ENCODE measurements at places on chromosomes 5 and 9.

DNA sequence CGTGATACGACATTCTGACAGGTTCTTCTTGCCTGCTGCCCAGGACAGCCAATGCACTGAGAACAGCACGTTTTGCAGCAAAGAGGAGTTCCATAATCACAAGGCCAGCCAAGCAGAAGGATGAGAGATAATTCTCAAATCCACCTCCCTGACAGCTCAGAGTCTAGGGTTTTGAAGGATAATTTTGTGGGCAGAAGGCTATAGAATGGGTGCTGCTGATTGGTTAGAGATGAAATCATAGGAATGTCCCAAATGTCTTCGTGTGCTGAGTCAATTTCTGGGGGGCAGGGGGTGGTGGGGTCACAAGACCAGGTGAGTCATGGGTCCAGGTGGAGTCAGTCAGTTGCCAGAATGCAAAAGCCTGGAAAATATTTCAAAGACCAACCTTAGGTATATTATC, 175.5 kb upstream of the SLC30A5 start:
- DNase-seq: no peak

GRCh38 chr5:15249152-15249551, 250.8 kb upstream of the FBXL7 start:
- DNase-seq: no peak

- DNase-seq: no peak
Measured at GRCh38 chr5:137902408-137903133, 13.3 kb downstream of the PKD2L2 start.

DNA sequence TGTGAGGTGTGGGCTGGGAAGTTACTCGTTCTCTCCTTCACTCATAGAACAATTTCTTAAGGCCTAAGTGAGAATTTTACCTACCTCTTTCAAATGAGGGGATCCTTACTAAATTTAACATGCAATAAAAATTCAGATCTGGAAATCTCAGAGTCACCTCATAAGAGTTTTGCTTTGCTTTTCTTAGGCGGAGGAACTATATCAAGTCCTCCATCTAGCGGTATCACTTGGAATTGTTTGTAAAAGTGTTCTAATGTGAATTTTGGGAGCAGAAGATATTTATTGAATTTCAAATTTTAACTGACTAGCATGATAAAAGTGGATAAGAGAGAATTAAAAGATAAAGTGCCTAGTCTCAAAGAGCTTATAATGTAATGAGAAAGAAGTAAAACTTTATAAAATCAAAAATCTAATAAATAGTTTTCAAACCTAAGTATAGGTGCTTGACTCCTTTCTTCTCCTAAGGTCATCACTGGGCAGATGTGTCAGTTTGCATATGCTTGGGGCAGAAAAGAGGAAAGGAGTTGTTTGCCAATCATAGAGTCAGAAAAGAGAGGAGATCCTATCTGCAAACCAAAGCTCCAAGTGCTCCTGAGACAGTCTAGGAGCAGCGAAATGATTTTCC, 145.7 kb upstream of the DAB2 start:
- DNase-seq: peak; percentile 30

GRCh38 chr5:172525307-172525995, 71.1 kb upstream of the SH3PXD2B start:
- DNase-seq: no peak

All from CD4-positive, alpha-beta T cell treated with Interleukin-12 subunit alpha and Interleukin-12 subunit beta, for 1 hour (primary cell).